ENCODE measurements at places on chromosomes 2 and 18.

DNA sequence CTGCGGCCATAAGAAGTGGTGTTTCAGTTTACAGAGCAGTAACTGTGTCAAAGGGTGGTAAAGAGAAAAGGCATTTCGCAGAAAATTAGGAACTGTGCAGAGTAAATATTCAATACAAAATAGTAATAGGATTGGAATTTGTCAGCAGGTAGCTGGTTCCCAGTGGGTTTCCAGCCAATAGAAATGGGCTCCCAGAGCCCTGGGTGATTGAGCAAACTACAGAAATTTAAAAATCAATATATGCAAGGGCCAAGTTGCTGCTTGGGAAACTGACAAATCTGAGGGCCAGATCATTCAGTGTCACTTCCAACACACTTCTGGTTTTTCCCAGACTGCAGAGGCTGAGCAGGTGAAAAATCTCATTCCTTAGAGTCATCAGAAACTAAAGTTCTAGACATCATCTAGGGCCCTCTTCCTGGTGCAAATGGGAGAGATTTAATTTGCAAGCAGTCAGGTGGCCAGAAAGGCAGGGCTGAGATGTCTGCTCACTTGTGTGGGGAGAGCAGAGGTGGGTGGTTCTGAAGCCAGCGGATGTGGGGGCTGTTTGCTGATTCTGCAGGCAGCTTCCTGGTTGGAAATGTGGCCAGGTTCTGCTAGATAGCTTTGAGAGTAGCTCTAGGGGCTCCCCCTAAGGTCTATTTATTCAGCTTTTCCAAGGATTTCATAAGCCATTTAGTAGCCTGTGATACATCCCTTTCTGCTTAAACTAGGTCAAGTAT, 182.4 kb downstream of the NCK2 start:
- DNase-seq, result no peak

GRCh38 chr2:227252831-227253230, 72.2 kb upstream of the MFF start:
- DNase-seq, result no peak

DNA sequence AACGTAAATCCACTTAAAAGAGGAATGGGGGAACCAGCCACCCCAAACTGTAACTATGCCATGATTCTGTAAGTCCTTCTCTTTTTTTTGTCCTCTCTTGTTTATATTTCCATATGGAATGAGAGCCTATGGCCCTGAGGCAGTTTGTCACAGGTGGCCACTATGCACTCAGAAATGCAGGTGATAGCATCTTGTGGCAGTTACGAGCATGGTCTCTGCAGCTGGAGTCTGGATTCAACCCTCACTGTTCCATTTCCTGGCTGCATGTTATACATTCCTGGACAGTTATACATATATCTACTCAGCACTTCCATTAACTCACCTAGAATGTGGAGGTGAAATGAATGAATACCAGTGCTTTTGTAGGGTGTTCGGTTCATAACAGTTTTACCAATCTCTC, 291.5 kb upstream of the FANCL start:
- DNase-seq, result no peak

DNA sequence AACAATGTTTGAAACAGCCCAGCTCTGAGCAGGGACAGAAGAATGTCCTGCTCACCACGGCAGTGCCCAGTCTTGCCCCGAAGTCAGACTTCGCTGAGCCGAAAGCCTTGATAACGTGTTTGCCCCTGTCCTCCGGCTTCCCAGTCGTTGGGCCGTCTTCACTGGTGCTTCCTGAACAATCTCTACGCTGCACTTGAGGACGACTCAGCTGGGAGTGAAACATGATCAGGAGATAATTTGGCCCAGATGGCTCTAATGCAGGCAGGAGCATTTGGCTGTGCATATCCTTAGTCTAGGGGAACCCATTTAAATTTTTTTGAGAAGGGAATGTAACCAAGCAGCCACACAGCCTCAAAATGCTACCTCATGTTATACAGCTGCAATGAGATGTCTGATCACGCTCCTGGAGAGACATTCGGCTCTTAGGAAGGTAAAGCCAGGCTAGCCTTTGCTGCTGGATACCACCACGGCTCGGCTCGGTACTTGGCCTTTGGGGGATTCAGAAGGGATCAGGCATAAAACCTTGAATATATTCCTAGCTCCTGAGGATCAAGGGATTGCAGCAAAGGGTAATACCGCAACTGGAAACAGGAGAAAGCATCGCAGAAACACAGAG, 43.6 kb downstream of the FECH start:
- DNase-seq, result no peak

- no peak for DNase-seq
Observed at GRCh38 chr2:168208652-168209051, 38.7 kb downstream of the STK39 start.

DNA sequence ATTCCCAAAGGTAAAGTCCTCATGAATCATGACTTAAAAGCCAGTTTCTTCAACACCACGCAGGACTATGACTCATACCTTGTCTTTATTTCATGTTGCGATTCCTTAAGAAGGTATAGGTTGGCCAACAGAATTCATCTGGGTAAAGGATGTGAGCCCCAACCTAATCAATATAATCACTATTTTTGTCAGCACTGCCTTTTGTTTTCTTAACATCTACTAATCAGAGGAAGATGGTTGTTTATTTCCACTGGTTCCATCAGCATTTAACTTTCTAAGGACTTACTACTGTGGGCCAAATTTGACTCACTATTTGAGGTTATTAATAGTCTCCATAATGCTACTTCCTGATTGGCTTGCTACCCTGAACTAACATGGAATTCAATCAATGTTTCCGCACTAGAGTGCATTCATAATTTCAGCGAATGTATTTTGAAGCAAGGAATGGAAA, 78.6 kb downstream of the SCG2 start:
- no peak for DNase-seq

DNA sequence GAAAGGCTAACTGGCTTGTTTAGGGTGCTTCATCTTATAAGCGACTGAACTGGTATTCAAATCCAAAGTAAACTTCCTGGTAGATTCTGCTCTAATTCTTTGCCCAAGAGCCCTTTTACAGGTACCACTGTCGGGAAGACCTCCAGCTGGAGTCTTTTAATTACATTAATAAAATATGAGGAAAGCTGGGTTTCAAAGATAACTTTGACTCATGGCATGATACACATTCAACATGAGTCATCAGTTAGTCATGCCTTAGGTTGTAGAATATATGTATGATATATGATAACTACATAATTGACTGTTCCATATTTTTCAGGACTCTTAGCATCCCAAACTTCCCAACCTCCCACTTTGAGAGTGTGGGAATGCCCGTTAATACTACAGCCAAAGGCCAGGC, 32.3 kb downstream of the ZCCHC2 start:
- no peak for DNase-seq

DNA sequence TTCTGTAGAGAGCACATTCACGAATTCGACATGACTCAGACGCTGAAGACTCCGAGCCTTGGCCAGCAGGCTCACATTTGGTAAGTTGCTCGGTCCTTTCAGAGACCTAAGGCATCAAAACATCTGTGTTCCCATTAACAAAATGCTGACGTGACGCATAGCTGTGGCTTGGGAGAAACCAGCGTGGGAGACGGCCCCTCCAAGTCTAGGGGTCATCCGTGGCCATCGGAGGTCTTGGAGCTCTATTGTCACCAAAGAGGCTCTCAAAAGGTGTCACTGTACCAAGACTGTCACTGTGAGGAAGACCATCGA, 14.9 kb downstream of the FBLN7 start:
- no peak for DNase-seq

- no peak for DNase-seq
Observed at GRCh38 chr2:159551806-159552205, 64.5 kb downstream of the BAZ2B start.

DNA sequence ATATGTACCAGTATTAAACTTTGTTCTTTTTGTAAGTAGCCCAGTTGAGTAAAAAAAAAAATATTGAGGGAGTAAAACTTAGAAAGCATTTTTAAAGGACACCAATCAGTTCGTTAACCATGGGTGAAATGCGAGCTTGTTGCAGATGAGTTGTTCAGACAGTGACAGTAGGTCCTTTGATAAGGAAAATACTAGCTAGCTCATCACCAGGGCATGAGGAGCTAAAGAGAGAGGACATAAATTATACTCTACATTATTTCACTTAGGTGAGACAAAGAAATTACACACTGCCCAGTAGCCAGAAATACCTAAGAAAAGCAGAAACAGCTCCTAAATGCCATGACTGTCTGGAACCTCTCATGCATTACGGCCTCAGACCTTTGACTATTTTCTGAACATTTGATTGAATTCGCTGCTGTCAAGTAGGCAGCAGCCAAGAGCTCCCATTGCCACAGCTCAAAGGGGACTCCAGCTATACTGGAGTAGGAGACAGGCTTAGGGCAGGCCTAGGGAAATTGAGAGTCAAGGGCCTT, 2.6 kb upstream of the HNRNPLL start:
- no peak for DNase-seq

DNA sequence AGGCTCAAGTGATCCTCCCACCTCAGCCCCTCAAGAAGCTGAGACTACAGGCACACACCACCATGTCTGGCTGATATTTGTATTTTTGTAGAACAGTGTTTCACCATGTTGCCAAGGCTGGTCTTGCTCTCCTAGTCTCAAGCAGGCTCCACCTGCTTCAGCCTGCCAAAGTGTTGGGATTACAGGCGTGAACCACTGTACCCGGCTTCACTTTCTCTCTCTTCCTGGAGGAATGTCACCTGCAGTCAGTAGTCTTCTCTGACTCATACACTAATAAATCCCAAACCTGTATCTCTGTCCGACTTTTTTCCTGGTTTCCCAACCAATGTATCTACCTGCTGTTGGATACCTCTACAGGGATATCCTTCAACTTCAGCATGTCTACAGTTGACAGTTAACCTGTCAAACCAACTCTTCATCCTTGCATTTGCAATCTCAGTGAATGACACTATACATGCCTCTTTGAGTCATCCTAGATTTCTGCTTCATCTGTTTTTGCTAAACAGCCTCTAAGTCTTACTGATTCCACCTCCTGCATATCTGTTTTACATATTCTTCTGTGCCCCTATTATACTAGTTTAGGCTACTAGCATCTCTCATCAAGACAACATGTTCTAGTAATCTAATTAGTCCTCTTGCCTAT, 54.5 kb downstream of the RBBP8 start:
- DNase-seq, result no peak

GRCh38 chr2:219474285-219475060, 24.2 kb upstream of the GMPPA start:
- no peak for DNase-seq

- no peak for DNase-seq
Observed at GRCh38 chr2:140353541-140353940, 1573.4 kb upstream of the NXPH2 start.

- no peak for DNase-seq
Observed at GRCh38 chr18:984004-984403, 79.3 kb downstream of the ADCYAP1 start.

- DNase-seq, result no peak
Observed at GRCh38 chr2:221109552-221109951, 462.6 kb downstream of the EPHA4 start.

DNA sequence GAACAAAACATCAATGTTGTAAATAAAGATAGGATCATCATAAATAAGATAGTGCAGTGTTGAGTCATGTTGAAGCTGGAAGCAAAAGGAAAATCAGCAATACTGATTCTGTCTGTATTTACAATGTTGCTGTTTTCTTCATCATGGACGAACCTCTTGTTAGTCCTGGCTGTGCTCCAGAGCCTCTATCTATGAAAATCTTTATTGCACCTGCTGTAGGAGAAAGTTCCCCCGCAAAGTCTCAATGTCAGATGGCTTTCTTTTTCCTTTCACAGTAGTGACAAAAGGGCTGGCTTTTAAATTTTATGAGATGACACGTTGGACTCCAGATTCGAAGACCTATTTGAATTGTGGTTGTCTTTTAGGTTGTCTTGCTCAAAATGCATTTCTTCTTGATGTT, 98.5 kb upstream of the LRRTM1 start:
- no peak for DNase-seq

GRCh38 chr2:57497489-57498096, 549.0 kb upstream of the VRK2 start:
- peak; percentile 73 for DNase-seq

DNA sequence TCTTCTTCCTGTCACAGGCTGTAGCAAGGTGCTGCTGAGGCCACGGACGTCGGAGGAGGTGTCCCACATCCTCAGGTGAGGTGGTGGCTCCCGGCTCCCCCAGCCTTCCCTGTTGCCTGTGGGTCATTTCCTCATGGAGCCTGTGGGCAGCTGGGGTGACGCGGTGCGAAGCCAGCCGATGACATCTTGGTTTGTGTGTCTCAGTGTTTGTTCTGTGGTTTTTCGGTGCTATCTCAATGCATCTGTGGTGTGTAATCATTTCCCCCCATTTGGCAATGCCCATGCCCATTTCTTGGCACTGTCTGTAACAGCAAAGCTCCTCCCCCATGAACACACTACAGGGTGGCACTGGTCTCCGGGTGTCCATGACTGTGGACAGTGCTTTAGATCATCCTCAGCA, 6.6 kb downstream of the D2HGDH start:
- no peak for DNase-seq

- DNase-seq, result no peak
Observed at GRCh38 chr2:46674488-46674887, 195.1 kb downstream of the TMEM247 start.

DNA sequence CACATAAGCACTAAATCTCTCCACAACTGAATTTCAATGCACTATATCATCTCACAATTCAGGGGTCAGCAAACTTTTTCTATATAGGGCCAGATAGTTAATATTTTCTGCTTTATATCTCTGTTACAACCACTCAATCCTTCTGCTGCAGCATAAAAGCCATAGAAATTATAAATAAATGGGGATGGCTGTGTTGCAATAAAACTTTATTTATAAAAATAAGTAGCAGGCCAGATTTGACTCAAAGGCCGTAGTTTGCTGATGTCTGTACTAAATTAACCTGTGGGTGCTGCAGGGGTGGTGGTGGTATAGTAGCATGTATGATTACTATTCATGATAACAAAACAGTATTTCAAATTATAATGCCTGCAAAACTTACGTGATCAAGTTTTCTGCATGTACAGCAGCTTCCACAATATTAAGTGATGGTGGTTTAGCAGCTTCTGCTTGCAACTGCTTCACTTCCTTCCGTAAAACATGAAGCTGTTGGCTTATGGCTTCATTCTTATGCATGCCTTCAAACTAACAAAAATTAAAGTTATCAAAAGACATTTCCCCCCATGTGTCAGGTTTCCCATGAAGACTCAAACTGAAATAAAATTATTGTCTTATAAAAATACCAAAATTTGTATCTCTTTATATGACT, 64.1 kb downstream of the SIGLEC15 start:
- DNase-seq, result no peak

- no peak for DNase-seq
Observed at GRCh38 chr2:102888514-102888913, 126.7 kb downstream of the TMEM182 start.

- DNase-seq, result no peak
Observed at GRCh38 chr18:68942230-68942629, 144.3 kb downstream of the CCDC102B start.

DNA sequence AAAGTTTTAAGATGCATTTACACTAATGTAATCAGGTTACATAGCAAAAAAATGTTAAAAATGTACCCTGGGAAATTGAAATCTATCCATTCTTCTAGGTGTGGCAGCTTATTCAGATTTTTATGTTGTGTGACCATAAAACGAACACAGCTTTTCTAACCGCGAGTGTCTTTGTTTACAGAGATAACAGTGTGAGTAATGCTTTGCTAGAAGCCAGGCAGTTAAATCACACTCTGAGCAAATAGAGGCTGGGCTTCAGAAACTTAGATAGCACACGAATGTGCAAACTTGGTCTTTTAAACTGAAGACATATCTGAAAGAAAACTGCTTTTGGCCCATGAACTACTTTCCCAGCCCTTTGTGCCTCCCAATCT, 116.1 kb downstream of the SPTBN1 start:
- DNase-seq, result peak; percentile 29

GRCh38 chr2:26462100-26462499, 15.8 kb downstream of the OTOF start:
- DNase-seq, result no peak

- DNase-seq, result peak; percentile 55
Observed at GRCh38 chr2:15313657-15314056, 247.5 kb downstream of the NBAS start.
